GF-D8 (cell line): ENCODE measurements at places on chromosomes 7 and 10.

- DNase-seq = no peak
Measured at GRCh38 chr7:30175636-30176147, 40.9 kb downstream of the MTURN start.

DNA sequence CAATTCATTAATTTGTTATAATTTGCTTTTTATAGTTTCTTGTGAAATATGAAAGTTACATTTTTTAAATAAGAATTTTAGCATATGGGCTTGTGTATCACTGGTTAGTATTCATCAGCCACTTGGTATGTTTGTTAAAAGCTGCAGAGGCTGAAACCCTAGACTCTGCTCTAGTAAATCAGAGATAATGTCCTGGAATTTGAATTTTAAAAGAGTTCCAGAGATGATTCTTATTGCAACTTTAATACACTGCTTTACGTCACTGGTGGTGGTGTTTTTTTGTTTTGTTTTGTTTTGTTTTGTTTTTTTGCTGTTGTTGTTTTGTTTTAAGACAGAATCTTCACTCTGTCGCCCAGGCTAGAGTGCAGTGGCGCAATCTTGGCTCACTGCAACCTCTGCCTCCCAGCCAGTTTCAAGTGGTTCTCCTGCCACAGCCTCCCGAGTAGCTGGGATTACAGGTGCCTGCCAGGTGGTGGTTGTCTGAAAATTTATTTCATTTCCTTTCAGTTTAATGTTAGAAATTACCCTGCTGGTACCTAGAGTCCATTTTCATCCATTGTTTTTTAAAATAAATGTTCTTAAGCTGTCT is 43.8 kb downstream of the PTPN12 start:
- no peak for DNase-seq

DNA sequence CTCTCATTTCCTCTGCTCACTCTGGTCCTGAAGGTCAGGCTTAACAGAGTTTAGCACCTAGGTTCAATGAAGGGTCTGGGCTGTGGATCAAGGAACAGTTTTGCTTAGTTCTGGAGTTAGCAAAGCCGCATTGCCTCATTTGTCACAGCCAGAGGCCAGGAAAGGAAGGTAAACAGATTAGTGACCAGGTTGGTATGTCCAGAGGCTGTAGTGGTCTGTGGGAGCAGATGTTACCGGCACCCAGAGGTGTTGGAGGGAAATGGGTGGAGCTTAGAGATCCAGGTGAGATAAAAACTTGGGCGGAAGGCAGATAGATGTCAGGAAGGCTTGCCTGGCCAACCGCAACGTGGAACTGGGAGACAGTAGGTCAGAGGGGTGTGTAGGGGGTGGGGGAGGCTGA is 36.6 kb upstream of the ZMIZ2 start:
- DNase-seq = no peak

DNA sequence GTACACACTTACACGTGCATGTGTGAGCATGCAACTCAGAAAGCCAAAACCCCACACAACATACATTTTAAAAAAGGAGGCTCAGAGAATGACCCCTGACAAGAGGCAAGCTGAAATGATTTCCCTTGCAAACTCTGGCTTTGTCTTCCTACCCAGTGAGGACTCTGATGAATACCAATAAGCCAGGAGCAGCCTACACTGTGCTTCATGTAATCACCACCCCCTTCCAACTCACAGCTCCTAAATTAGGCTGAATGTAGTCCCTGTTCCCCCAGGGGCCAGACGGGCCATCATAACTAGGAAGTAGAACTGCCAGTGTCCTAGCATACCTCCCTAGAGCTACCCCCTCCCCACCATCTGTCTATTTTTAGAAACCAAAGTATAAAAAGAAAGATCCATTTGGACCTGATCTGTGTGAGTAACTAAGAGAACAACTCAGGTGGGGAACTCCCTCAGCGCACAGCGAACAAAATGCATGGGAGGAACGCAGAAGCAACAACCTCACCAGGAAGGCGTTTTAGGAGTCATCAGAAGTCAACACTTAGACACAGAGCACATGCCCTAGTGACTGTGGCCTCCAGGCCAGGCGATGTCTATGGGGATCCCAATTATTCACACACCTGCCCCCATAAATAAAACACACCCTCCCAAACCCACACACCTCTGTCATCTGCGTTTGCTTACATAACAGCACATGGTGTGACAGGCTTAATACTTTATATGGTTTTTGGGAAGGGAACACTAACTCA is 1.9 kb downstream of the DGKI start:
- DNase-seq = no peak

GRCh38 chr10:34507217-34507616 is 307.9 kb downstream of the PARD3 start:
- no peak for DNase-seq

- DNase-seq = no peak
Measured at GRCh38 chr7:117186218-117187010, 136.4 kb downstream of the WNT2 start.
